Stimulated activated CD4-positive, alpha-beta T cell treated with anti-CD3 and anti-CD28 coated beads, Interleukin-4, amount 100 ng/mL, for 24 hours (primary cell): ENCODE measurements at places on chromosomes 16 and 17.

- DNase-seq: no peak
Measured at GRCh38 chr16:24156777-24157176, 99.4 kb upstream of the CACNG3 start.

DNA sequence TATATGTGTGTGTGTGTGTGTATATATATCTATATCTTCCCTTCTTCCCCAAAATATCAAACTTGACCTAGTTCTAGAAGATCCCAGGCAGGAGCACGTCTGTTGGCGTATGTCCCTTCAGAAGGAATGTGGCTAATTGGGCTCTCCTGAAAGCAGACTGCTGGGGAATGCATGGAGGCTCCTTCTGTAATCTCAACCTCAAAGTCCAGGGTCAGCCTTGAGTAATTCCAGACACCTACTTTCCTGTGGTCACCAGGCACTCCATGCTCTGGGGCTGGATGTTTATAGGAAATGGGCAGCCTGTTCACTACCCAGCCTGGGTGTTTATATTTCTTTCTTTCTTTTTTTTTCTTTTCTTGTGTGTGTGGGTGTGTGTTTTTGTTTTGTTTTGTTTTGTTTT, 13.4 kb downstream of the BCO1 start:
- DNase-seq: no peak

DNA sequence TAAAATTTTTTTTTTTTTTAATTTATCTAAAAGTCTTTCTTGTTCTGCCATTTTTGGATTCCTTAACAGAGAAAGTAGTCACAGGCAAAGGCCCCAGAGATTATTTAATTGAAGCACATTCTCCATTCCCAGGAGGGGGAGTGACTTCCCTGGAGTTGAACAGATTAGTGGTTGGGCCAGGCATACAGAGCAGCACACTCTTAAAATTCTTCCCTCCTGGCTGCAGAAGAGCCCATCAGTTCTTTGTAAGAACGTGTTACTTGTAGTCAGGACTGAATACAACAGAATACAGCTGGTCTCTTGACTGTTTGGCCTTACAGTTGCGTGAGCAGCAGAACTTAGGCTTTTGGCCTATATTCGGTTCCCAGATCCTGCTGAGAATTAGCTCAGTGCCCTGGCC, 1.8 kb downstream of the ALKBH5 start:
- DNase-seq: no peak

GRCh38 chr16:51313198-51313597, 162.1 kb upstream of the SALL1 start:
- no peak for DNase-seq

GRCh38 chr16:48244863-48245195, 729 bp downstream of the LONP2 start:
- DNase-seq: no peak

DNA sequence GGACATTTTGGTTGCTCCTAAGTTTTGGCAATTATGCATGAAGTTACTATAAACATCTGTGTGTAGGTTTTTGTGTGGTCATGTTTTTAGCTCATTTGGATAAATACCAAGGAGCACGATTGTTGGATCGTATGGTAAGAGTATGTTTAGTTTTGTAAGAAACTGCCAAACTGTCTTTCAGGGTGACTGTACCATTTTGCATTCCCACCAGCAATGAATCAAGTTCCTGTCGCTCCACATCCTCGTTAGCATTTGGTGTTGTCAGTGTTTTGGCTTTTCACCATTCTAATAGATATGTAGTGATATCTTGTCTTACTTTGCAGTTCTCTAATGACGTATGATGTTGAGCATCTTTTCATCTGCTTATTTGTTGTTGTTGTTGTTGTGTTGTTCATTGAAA, 20.2 kb downstream of the TENT4B start:
- DNase-seq: no peak

- DNase-seq: no peak
Measured at GRCh38 chr17:34437188-34437587, 74.2 kb upstream of the CCL1 start.

GRCh38 chr16:52805559-52806168, 247.0 kb downstream of the CHD9NB start:
- no peak for DNase-seq

DNA sequence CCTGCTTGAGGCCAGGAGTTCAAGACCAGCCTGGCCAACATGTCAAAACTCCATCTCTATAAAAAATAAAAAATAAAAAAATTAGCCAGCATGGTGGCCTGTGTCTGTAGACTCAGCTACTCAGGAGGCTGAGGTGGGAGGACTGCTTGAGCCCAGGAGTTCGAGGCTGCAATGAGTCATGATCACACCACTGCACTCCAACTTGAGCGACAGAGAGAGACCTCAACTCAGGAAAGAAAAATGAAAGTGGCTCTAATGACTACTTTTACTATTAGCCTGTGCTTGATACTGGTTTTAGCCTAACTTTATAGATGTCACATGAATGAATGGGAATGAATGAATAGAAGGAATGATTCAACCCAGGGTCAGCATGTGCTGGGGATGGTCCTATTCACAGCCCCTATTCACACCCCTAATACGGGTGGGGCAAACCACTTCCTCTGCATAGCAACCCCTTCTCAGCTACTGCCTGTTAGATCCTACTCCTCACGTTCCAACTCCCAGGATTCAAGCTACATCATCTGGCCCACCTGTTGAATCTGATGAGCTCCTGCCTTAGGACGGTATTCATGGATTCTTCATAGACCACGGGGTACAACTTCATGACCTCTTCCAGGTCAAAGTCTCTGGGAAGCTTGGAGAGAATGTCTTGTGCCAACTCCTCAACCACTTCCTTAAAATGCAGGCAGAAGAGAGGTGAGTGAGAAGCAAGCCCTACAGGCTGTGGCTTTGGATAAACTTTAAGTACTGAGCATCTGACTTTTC, 40.5 kb downstream of the LYRM1 start:
- no peak for DNase-seq

DNA sequence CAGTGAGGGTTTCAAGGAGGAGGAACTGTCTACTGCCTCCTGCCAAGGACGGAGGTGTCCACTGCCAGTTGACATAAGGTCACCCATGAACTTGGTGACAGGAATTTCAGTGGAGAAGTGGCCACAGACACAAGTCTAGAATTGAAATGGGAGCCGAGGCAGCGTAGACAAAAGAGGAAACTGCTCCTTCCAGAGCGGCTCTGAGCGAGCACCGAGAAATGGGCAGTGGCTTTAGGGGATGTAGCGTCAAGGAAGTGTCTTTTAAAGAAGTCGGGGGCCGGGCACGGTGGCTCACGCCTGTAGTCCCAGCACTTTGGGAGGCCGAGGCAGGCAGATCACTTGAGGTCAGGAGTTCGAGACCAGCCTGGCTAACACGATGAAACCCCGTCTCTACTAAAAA, 3.1 kb upstream of the SERPINF1 start:
- DNase-seq: no peak

DNA sequence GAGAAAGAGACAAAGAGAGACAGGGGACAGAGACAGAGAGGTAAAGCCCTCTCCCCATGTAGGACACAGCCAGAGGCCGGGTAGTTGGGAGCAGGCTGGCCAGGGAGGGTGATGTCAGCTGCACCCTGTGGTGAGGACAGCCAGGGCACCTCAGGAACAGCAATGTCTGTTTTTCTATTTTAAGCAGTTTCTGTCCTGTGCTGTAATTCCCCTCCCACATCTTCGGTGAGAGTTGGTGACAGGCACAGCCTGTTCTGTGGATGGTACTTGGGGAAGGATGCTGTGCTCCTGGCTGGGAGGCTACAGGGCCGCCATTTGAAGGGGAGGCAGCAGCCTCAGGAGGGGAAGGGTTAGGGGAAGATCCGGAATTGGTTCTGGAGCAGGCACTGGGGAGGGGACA, 163.5 kb downstream of the SDK2 start:
- DNase-seq: no peak

- no peak for DNase-seq
Measured at GRCh38 chr17:21388066-21388465, 11.9 kb downstream of the KCNJ12 start.

- no peak for DNase-seq
Measured at GRCh38 chr16:80019395-80019794, 418.9 kb upstream of the MAF start.

DNA sequence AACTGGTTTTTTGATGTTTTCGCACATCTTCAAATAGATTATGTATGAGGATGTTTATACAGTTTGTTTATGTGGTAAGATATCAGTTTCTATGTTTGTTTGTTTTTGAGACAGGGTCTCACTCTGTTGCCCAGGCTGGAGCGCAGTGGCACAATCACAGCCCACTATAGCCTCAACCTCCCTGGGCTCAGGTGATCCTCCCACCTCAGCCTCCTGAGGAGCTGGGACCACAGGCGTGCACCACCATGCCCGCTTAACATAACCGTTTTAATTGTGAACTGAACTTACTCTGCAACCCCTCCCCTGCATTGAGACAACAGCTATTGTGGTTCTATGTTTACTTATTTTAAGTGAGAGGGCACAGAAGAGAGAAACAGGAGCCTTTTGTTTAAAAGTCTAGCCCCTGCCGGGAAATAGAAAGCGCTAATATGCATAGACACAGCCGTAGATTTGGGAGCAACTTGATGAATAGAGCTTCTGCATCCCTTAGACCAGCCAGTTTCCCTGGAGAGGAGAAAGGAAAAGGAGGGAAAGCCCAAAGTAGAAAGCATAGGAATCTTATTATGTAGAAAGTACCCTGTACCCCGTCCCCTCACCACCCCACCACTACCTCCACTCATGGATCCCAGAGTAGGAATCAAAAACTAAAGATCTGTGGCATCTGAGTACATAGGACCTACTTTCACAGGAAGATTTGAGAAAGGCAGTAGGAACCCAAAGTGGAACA, 19.6 kb upstream of the APPBP2 start:
- no peak for DNase-seq

GRCh38 chr16:12637002-12637401, 166.7 kb downstream of the CPPED1 start:
- DNase-seq: no peak

DNA sequence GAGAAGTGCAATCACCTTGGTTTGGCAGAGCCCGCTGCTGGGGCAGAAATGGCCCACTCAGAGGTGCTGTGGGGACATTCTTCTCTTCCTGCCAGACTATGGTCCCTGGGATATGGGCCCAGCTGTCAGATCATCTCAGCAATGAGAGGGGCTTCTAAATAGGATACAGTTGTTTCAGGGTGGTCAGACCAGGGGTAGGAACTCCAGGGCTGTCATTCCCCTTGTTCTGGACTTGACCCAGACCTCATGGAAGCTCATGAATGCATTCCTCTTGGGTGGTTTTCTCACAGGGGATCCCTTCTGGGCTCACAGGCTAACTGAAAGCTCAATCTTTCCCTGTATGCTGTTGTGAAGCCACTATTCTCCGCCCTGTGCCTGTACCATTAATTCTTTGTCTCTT, 347.2 kb downstream of the SLC39A11 start:
- DNase-seq: no peak

- DNase-seq: no peak
Measured at GRCh38 chr16:54525104-54525503, 238.5 kb upstream of the IRX3 start.

DNA sequence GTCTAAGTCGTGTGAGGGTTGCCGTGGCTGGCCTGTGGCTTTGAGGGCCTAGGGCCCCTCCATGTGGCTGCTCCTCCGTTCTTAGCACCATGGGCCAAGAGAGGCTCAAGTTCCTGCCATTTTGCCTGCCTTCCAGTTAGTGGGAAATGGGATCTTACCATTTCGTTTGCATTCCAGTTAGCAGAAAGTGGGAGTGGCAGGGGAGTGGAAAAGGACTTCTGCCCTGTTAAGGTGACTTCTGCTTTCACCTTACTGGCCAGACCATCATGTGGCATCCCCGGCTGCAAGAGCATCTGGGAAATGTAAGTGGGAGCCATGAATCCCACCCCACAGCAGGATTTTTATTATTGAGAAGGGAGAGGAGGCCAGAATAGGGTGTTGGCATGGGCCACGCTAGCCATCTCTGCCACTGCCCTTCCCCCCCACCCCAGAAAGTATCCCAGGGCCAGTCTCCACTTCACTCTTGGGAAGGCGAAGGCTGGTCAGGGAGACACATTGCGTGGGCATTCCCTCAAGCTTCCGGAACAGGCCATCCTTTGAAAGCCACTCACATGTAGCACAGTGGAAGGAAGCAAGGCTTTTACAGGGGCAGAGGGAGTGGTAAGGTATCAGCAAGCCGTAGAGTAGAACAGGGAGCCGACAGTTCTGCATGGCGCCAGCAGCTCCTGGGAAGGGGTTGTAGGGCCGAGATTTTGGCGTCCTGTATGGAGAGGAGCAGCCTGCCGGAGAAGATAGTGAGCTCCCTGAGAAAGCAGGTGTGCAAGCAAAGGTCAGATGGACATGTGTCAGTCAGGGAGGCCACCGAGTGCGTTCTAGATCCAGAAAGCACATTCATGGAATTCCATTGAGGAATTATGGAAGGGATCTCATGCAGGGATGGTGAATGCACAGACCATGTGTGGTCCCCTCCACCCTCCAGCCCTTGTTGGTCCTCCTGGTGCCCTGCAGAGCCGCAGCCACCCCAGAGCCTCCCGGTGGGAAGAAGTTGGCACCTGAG, 33.4 kb downstream of the CMIP start:
- no peak for DNase-seq

DNA sequence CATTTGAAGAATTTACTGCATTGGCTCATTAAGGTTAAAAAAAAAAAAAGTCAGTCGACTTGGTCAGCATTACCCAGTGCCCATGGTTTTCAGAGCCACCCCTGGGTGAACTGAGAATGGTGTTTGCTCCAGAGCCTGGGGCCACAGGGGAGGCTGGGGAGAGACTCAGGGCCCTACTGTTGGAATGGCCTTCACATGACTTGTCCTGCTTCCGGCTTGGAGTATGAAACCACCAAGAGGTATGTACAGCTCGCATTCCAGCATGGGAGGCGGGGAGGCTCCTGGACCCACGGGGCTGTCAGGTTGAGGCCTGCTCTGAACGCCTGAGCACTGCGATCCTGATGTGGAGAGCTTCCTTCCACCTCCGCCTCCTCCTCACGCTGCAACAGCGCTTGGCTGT, 36.8 kb downstream of the MSI2 start:
- no peak for DNase-seq

DNA sequence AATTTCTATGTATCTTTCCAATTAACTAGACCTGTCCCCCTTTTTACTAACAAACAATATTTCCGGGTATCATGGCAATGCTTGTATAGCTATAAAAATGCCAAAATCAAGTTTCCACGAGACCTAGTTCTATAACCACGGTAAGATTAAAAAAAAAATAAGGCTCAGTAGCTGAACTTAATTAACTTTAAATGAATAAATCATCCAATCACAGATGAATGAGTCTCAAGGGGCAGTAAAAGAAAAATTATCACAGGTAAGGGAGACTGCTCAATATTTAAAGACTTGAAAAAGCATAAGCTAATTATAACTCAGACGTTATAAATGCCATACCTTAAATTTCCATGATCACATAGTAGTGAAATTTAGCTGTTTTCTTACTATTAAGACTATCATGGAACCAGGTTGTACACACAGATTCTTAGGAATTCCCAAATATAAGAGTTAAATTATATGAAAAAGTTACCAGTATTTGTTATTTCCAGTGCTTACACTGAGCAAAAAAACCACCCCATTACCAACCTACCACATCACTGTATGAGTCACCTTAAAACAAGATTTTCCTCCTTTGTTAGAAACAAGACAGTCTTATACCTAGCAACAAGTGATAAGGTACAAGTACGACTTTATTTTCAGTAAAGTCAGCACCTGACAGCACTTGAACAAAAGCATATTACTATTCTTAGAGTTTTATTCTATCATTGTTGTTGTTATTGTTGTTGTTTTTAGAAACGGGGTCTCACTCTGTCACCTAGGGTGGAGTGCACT, 20.6 kb downstream of the SSH2 start:
- DNase-seq: no peak

- DNase-seq: no peak
Measured at GRCh38 chr17:6823011-6823442, 8.5 kb downstream of the TEKT1 start.

GRCh38 chr17:62671553-62671952, 44.1 kb downstream of the MRC2 start:
- no peak for DNase-seq
